ENCODE measurements at places on chromosomes 6 and 20. TPM values are rescaled to one million over a fixed set of nuclear protein-coding genes. Genes with fewer than 3 reads are reported as not detected.

- DNase-seq, result no peak
Observed at GRCh38 chr20:60820149-60820548, 431.9 kb upstream of the CDH4 start.

DNA sequence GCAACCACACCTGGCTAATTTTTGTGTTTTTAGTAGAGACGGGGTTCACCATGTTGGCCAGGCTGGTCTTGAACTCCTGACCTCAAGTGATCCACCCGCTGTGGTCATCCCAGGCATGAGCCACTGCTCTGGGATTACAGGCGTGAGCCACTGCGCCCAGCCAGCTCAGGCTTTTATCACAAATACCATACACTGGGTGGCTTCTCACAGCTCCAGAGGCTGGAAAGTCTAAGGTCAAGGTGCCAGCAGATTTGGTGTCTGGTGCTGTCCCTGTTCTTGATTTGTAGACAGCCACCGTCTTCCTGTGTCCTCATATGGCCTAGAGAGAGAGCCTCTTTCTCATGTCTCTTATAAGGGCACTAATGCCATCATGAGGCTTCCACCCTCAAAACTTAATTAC is 25.9 kb downstream of the SHLD1 start:
- DNase-seq, result no peak

DNA sequence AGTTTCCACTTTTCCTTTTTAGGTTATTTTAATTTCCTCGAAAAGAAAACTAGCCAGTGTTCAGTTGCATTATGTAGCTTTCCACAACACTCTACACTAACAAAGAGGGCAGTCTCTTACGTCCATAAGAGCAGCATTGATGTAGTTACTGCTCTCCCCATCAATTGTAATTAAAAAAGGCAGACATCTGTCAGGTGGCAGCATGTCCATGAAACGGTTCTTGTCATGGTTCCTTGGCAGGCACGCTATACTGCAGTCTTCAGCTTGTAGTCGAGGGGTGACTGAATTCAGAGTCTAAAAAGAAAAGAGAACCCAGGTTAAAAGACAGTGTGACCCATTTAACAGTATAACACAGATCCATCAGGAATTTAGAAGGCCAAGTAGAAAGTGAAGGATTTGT is 80.1 kb upstream of the THEMIS start:
- no peak for DNase-seq

DNA sequence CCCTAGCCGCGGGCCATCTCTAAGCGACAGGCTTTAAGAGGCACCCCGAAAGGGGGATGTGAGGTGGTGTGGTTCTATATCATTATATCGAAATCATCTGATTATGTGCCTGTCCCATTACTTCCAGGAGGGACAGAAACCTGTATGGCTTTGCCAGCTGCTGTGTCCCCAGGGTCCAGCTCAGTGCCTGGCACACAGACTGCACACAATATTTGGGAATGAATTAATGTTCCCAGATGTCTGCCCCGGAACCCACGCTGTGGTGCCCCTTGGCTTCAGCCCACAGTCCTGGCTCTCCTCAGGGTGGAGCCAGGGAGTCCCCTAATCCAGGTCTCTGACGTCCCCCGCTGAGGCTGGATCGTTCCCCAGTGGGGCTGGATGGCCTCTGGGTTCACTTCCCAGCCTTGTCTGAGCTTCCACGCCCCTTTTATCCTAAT is 8.9 kb upstream of the AHCY start:
- DNase-seq, result no peak

GRCh38 chr6:168417191-168417590 is 23.8 kb upstream of the SMOC2 start:
- no peak for DNase-seq

- no peak for DNase-seq
Observed at GRCh38 chr6:139515511-139515910, 141.1 kb upstream of the CITED2 start.

DNA sequence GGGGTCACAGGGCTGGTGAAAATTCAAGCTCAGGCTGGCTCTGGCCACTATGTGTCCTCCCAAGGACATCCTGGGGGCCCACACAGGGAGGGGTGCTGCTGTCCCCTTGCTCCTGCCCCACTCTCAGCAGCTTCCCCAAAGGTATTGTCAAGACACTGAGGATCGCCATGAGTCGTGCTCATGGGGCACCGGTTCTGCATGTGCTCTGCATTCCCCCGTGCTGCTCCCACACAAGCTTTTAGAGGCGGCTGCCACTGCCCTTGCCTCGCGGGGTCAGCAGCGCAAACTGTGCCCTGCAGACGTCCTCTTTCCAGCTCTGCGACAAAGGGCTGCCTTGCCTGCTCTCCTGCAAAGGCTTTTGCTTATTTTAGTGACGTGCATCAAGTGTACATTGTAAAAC is 179.8 kb downstream of the ERMARD start:
- DNase-seq, result no peak

- no peak for DNase-seq
Observed at GRCh38 chr20:57688864-57689263, 21.0 kb downstream of the PMEPA1 start.

DNA sequence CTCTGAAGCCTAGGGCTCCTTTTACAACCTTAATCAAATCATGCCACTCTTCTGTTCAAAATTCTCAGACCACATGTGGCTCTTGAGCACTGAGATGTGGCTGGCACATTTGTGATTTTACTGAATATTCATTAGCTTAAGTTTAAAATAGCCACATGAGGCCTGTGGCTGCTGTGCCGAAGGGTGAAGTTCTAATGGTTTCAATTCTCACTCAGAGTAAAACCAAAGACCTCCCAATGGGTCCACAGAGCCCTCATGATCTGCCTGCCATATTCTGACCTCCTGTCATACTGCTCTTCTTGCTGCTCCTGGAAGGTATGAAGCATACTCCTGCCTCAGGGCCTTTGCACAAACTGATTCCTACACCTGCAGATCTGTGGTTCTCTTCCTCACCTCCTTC is 7.8 kb upstream of the CST3 start:
- no peak for DNase-seq

GRCh38 chr6:52162940-52163908 is 23.0 kb upstream of the IL17A start:
- DNase-seq, result no peak

- no peak for DNase-seq
Observed at GRCh38 chr6:87825821-87826221, 123.8 kb upstream of the AKIRIN2 start.

GRCh38 chr20:40197691-40198090 is 491.3 kb downstream of the MAFB start:
- no peak for DNase-seq

DNA sequence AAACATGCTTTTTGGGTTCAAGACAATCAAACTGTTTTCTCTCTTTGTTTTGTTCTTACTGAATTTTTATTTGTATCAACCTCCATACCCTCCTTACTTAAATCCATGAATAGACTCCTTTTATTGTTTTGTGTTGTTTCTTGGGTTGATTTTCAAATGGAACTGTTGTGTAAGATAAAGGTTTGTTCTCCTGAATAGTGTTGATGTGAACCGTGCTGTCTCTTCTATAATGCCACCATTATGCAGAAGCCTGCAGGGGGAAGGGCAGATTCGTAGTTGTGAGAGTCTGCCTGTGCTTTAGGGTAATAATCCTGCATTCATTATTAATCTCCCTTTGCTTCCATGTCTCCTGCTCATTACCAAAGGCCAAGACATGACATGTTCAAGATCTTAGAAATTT is 105.9 kb downstream of the CDKAL1 start:
- DNase-seq, result no peak

DNA sequence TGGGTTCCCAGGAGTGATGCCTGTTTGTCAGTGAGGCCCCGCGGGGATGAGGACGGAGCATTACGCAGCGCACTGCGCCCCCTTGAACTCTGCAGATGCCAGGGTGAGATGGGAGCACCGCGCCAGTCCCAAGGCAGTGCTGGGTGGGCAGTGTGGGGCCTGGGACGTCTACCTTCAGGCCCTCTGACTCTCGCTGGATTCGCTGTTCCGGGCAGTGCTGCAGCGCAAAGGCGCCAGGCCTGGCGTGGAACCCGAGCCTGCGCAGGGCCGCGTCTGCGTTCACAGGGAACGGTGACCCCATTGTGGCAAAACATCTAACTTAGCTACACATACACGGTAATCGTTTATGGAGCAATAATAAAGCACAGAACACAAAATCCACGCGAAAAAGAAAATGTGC is 257.3 kb downstream of the QKI start:
- DNase-seq, result no peak

The EBF4 gene
- 16.4 TPM for total RNA-seq

The NAA20 gene
- total RNA-seq, result 34.5 TPM

The PPP1R16B gene
- total RNA-seq, result 1.3 TPM

The PTPRK gene
- total RNA-seq, result 51.9 TPM

The PTK6 gene
- total RNA-seq, result 0.87 TPM

All from pancreas (tissue), 10 donors.